T-helper 17 cell (primary cell): ENCODE measurements at places on chromosomes 6 and 20.

GRCh38 chr6:156876302-156876701, 99.1 kb downstream of the ARID1B start:
- DNase-seq, result no peak

DNA sequence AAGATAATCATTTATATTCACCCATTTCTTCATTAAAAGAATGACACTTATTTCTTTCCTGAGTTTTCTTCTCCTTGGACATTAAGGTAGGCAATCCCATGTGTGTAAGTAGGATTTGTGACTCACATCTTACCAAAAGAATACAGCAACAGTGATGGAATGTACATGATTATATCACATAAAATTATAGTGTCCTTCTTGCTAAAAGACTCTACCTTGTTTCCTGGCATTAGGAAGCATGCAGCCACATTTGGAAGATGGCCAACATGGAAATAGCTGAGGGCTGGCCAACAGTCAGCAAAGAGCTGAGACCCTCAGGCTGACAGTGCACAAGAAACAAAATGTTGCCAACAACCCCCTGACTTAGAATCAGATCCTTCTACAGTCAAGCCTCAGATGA, 327.9 kb upstream of the MARCKS start:
- no peak for DNase-seq

DNA sequence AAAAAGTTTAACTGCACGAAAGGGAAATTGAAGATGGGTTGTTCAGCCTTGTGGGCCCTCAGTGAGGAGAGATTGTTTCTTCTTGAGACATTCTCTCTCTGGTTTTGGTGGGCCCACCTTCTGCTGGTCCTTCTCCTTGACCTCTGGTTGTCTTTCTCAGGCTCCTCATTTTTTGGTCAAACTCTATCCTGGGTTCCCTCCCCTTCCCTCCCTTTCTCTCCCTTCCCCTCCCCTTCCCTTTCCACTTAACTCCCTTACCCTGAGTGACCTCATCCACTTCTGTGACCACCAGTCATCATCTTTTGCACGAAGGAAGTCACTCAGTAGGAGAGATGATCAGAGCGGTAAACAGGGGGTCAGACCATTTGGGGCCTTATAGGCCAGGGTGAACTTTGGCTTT, 71.5 kb upstream of the RALY start:
- DNase-seq, result no peak

DNA sequence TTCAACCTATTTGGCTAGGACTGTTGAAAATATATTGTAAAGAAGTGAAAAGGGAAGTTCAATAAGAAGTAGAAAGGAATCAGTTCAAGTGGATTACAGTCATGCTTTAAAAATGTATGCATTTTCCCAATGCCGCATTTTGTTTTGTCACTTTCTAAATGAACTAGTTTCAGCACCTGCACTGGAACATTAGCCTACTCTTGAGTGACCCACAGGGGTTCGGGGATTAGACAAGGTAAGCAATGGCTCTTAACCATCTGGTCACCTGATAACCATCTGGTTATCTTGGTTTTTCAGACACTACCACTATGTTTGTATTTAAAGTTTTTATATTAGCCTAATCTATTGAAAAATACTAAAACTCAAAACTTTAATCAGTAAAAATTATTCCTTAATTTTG, 97.6 kb downstream of the CD164 start:
- no peak for DNase-seq

DNA sequence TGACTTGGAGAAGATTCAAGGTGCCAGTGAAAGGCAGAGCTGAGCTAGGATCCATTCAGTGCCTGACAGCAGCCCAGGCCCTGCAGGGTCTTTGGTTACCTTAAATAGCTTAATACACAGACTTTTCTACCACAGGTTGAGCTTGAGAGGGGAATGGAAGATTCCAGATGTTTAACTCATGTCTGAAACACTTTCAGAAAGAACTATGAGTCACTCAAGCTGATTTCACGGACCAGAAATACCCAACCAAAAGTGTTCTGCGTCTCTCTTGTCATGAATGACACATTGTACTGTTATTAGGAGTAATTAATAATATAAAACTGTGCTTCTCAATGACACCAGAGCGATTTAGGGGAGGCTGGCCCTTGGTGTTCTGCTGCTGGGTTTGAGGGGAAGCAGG, 6.4 kb upstream of the PMEPA1 start:
- DNase-seq, result no peak

- DNase-seq, result no peak
These were observed 56.7 kb upstream of the PNRC1 start for GRCh38 chr6:89023591-89024441.

GRCh38 chr6:43454290-43454695, 1.1 kb downstream of the DLK2 start:
- DNase-seq, result peak; percentile 46

- DNase-seq, result no peak
These were observed 9.1 kb downstream of the SDC4 start for GRCh38 chr20:45339084-45339483.

GRCh38 chr20:8504030-8504429, 372.0 kb downstream of the PLCB1 start:
- DNase-seq, result no peak

DNA sequence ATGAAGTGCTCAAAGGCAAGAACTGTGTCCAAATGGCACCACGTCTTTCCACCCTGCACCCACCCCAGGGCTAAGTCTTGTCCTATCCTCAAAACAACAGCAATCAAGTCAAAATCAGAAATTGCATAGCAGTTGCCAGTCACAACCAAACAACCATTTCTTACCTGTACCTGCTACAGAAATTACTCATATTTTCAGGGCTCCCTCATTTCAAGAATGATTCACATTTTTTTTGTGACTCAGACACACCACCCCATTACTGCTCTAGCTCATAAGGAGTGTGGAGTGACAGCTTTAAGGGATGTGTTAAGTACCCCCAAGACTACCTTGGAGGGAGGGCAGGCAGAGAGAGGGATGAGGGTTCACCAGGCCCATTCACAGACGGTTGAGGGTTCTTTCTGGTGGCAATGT, 111.7 kb downstream of the TRERF1 start:
- DNase-seq, result no peak

GRCh38 chr6:100001915-100002388, 7.9 kb upstream of the MCHR2 start:
- DNase-seq, result no peak

DNA sequence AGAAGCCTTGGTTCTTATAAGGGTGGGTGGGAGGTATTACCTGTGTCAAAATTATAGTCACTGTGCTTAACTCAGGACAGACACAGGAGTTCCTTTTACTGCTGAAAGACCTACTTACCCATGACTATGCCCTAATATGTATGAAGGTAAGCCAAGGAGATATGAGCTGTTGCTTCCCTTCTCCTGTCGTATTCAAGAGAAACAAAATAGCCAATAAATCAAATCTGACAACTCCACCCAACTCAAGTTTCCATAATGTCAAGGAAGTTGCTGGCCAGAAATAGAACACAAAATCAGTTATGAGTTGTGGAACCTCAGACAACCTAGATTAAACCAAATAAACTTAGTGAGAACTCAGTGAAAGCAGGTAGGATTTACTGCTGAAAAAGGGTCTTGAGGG, 25.1 kb downstream of the ZNF133 start:
- no peak for DNase-seq

DNA sequence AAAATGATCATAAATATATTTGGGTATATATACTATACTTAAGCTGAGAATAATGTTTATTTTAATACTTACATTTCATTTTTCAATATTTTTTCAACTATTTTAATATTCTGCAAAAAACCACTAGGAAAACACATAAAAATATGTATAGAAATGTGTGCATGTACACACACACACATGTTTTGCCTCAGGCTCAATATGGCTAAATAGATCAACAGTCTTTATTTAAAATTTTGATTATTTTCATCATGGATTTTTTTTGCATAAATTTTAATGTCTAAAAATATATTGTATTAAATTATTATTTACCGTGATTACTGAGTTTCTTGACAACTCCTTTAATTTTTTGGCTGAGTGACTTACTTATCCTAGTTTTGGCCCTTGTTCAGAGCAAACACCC, 846.5 kb downstream of the DHX35 start:
- DNase-seq, result no peak

- no peak for DNase-seq
These were observed 59.6 kb downstream of the NCOA7 start for GRCh38 chr6:125850361-125850760.

GRCh38 chr6:156877126-156877863, 100.1 kb downstream of the ARID1B start:
- no peak for DNase-seq

GRCh38 chr20:2564406-2564805, 28.0 kb downstream of the TMC2 start:
- no peak for DNase-seq

DNA sequence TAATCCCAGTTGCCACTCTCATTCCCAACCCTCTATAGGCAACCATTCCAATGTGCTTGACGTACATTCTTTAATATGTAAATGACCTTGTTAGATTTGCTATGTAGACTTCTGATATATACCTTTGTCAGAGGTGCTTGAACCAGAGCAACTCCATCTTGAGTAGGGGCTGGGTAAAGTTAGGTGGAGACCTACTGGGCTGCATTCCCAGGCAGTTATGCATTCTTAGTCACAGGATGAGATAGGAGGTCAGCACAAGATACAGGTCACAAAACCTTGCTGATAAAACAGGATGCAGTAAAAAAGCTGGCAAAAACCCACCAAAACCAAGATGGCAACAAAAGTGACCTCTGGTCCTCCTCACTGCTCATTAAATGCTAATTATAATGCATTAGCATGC, 8.3 kb upstream of the HM13 start:
- no peak for DNase-seq

GRCh38 chr6:37134036-37134395, 35.9 kb upstream of the PIM1 start:
- DNase-seq, result no peak

- DNase-seq, result no peak
These were observed 119.4 kb downstream of the RFPL4B start for GRCh38 chr6:112466373-112467151.

DNA sequence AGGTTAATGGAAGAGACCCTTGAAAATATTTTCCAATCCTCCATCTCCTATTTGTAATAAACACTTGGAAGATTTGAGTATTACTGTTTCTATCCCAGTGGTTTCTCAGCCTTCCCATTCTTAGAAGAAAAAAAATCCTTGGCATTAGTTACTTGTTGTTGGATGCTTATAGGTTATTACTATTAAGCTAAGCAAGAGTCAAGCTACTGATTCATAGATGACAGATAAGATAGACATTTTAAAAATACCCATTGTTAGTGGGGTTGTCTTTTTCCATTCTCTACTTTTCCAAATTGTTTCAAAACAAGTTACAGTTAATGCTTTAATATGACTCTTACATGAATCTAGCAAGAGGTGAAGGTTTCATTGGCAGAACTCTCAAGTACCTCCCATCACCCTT, 158.5 kb downstream of the HIVEP2 start:
- DNase-seq, result no peak

- DNase-seq, result no peak
These were observed 68.7 kb upstream of the TRAF3IP2 start for GRCh38 chr6:111674413-111674812.

DNA sequence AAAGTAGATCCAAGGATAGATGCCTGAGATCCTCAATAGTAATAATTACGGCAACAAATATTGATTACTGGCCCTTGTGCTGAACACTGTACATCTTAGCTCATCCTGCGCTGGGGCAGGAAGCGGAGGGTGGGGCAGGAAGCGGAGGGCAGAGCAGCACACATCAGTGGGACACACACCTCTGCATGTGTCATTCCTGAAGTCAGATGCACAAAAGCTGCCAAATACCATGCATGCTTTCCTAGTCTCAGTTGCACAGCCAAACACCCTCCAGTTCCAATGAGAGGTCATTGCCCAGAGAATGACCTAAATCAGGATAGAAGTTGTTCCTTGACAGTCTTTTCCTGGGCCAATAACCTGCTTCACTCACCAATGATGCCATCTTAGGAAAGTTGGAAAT, 74.4 kb upstream of the FOXC1 start:
- no peak for DNase-seq

DNA sequence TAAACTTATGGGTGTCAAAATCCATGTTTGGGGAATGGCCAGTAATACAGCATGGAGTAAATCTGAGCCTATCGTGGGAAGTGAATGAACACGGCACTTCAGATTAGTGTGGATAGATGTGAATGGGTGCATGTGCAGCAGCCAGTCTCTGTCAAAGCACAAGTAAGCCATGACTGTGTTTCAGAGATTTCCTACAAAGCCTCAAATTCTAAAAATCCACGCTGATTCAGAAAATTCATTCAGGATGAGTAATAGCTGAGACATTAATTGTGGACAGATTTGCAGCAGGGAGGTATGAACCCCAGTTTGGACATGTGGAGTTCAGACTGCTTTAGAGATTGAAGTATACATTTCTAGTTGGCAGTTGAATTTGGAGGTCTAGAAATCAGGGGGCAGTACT, 115.1 kb downstream of the QKI start:
- no peak for DNase-seq

- no peak for DNase-seq
These were observed 672.8 kb downstream of the KIF16B start for GRCh38 chr20:15900443-15900842.

- no peak for DNase-seq
These were observed 164.0 kb downstream of the MRPL14 start for GRCh38 chr6:43963203-43963602.

- DNase-seq, result no peak
These were observed 73.6 kb upstream of the TCF21 start for GRCh38 chr6:133815313-133815712.

DNA sequence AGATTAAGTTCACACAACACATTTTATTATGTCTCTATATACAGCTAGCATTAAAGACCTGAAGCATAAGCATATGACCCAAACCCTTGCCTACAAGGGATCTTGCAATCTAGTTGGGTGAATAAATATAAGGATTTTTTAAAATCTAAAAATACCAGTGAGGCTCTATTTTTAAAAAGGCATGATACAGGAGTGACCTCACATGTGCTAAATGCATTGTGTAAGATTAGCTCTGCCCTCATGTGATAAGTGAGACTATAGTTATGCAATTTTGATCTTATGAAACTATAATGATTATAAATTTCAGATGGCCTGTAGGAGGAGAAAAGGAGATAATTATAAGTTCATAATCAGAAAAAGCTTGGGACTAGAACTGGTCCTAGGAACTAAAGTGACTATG, 451.0 kb upstream of the MAN1A1 start:
- no peak for DNase-seq

DNA sequence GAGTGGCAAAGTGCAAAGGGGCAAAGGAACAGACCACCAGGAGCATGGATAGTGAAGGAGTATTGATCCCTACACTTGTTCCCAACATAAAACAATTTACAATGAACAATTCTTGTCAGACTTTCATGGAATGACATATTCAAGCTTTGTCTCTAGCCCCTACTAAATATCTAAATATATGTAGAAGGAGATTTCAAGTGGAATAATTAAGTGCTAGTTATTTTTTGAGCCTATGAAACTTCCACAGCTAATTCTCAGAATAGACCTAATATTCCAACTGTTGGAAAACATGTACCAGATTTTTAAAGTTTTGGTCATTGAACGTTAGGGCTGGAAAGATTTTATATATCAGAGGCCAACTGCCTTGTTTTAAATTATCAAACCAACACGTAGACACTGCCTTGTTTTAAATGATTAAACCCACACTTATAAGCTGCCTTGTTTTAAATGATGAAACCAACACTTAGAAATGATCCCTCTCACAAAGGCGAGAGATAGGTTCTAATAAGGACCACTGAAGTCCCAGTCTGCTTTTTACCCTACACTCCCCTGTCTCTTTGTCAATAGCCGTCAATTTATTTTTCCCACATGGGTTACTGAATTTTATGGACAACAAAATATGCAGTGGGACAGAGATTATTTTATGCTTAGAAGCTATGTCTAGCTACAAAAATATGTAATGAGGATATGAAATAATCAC, 62.1 kb downstream of the RNF182 start:
- DNase-seq, result no peak
